ENCODE measurements at places on chromosomes 4 and X. TPM values are rescaled to one million over a fixed set of nuclear protein-coding genes. Genes with fewer than 3 reads are reported as not detected.

Gene GPR50
- total RNA-seq = not detected

Gene P2RY4
- total RNA-seq = 0.14 TPM

DNA sequence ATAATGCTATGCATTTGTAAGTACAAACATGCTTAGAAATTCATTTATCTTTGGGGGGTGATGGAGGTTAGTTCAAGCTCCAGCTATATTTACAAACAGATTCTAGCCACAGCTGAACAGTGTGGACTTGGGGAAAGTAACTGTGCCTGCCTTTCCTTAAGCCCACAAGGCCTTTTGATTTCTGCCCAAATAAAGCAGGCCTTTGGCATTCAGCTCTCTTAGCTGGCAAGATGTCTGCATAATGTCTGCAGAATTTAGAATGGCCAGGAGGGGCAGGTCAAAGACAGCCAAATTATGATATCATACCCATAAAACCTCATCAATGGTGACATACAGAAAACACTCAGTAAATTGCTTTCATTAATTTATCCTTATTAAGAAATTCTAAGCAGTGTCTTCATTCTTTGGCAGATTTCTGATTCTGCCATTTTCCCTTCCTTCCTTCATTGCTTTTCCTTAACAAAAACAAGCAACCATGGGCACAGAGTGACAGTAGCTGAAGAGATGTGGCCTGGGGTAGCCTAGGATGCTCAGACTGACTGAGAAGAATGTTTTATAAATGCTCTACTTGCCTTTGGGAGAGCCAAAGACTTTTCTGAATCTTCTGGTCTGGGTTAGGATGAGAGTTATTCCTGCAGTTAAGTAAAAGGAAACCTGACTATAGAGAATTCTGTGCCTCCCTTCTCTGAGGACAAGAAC is 538.7 kb upstream of the NR3C2 start:
- DNase-seq = no peak

Gene TBC1D8B
- 0.18 TPM for total RNA-seq

GRCh38 chrX:87160435-87161010 is 357.1 kb upstream of the KLHL4 start:
- DNase-seq = no peak

Gene CDS1
- total RNA-seq = 0.14 TPM

Gene EPGN
- not detected for total RNA-seq

Gene GLRA3
- total RNA-seq = not detected

DNA sequence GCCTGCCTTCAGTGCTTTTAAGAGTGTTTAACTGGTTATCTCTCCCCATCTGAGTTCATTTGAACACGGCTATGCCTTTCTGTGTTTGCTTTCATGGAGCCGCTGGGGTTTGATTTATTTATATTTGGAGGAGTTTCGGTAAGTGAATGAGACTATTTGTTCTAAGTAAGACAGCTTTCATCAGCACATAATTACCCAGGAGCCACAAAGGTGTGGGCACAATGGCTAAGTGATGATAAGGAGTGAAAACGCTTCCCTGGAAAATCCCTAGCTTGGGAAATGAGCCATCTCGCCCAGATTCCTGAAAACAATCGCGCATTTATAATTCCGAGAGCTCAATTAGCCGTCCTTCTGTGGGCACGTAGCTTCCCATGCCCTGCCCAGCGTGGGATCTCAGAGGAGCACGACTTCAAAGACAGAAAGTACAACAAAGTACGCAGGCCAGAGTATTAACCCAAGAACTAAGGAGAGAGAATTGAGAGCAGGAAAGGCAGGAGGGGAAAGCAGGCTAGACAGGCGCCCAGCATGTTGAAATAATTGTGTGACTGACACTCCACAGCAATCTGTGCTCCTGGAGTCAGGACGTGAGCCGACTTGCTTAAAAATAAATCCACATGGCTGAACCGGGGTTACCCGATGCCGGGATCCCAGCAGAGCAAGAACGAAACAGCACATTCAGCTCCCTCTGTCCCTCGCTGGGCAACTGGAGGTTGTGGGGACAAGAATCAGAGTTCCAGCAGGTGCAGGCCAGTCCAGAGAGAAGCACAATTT is 99.0 kb downstream of the DHRSX start:
- no peak for DNase-seq

Gene TTC29
- total RNA-seq = not detected

- no peak for DNase-seq
Measured at GRCh38 chrX:35090801-35091200, 148.2 kb downstream of the FAM47B start.
